ENCODE measurements at places on chromosomes 3 and 15.
A peak's percentile ranks its signal among the peaks of the same experiment; 100 is the strongest.

- peaks cover 13% of the 10 kb centered on the region for H3K27me3 ChIP-seq
- H3K27ac ChIP-seq, result no peak overlapping the region
- H3K36me3 ChIP-seq, result no peaks in the 10 kb centered on the region
- no peak overlapping the region for H3K4me3 ChIP-seq
- no peak for DNase-seq
Observed at GRCh38 chr3:73569246-73569760, 55.4 kb downstream of the PDZRN3 start.

GRCh38 chr3:99626417-99626788 is 12.0 kb upstream of the COL8A1 start:
- H3K27me3 ChIP-seq, result peaks cover 2% of the 10 kb centered on the region
- H3K4me3 ChIP-seq, result no peak overlapping the region
- DNase-seq, result no peak
- H3K27ac ChIP-seq, result no peak overlapping the region

- H3K4me1 ChIP-seq, result peaks cover 10% of the 10 kb centered on the region
- no peak for DNase-seq
- H3K4me3 ChIP-seq, result no peak overlapping the region
- H3K36me3 ChIP-seq, result no peaks in the 10 kb centered on the region
- no peaks in the 10 kb centered on the region for H3K27me3 ChIP-seq
- H3K27ac ChIP-seq, result no peak overlapping the region
Observed at GRCh38 chr3:196111939-196112386, 30.1 kb upstream of the TFRC start.

DNA sequence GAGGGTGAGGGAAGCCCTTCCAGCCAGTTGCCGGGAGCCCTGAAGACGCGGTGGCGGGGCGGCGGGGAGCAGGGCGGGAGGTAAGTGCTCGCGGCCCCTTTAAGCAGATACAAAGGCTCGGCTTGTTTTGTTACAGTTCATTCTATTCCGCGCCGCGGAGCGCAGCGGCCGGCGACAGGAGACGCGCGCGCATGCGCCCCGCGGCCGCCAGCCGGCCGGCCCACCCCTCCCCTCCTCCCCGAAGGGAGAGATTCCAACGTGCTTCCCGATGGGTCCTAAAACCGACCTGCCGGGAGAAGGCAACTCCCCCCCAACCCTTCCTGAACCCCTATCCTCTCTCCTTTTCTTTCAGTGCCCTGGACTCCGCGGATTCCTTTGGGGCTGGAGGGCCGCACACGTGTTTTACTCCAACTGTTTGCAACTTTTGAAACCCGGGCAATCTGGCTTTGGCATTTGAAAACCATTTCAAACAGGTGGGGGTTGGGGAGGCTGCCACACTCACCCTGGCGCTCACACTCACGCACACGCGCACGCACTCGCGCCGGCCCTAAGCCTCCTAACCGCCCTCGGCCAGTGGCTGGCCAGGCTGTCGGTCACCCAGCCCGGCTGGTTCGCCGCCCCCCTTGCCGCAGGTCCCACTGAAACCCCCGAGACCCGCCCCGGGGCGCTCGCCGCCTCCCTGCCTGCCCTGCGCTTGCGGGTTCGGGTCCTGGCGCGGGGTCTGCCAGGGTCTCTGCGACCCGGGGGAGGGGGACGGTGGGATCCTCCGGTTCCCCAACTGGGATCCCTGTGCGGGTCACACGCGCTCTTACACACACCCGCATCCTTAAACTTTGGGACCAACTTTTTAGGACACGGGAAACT is at the start of gene MAGI1:
TSS of gene MAGI1 (minus strand) at position 193 of the 864 bp plus-strand sequence. CDS start 610 bp downstream, outside the sequence.
- peak within 1 kb of the TSS; percentile 77 for H3K4me3 ChIP-seq
- peaks cover 11% of the 10 kb centered on the region for H3K4me1 ChIP-seq
- H3K27ac ChIP-seq, result no peak within 1 kb of the TSS
- peak; percentile 50 for DNase-seq
- H3K36me3 ChIP-seq, result no peaks in the 10 kb centered on the region

DNA sequence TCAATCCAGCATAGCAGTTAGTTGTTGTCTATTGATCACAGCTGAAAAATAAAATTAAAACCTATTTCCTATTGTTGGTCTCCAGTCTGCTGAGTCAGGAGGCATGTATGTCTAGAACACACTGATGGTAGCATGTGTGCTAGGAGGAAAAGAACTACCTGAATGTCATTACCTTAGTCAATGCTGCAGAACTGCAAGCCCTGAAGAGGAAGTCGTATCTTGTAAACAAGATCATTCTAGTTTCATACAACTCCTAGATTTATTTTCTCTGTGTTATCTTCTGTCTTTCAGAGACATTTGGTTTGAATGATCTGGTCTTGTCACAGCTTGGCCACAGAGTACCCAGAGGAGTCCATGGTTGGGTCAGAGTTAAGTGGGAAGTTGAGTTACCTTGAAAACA is 110.0 kb upstream of the MRPL3 start:
- H3K36me3 ChIP-seq, result no peaks in the 10 kb centered on the region
- peaks cover 12% of the 10 kb centered on the region for H3K27me3 ChIP-seq
- H3K4me3 ChIP-seq, result no peak overlapping the region
- H3K27ac ChIP-seq, result no peak overlapping the region
- no peak for DNase-seq

- no peak overlapping the region for H3K4me3 ChIP-seq
- H3K4me1 ChIP-seq, result no peaks in the 10 kb centered on the region
- H3K36me3 ChIP-seq, result no peaks in the 10 kb centered on the region
Observed at GRCh38 chr3:196339493-196340254, 1.5 kb upstream of the TM4SF19 start.

GRCh38 chr3:185843126-185843525 is 18.3 kb upstream of the IGF2BP2 start:
- no peak overlapping the region for H3K27ac ChIP-seq
- no peaks in the 10 kb centered on the region for H3K36me3 ChIP-seq
- peaks cover 8% of the 10 kb centered on the region for H3K27me3 ChIP-seq
- DNase-seq, result no peak
- H3K4me1 ChIP-seq, result no peaks in the 10 kb centered on the region
- no peak overlapping the region for H3K4me3 ChIP-seq

GRCh38 chr3:178451799-178452198 is 84.4 kb upstream of the KCNMB2 start:
- no peak overlapping the region for H3K4me3 ChIP-seq
- H3K27me3 ChIP-seq, result peaks cover 4% of the 10 kb centered on the region
- H3K27ac ChIP-seq, result no peak overlapping the region
- H3K4me1 ChIP-seq, result no peaks in the 10 kb centered on the region
- DNase-seq, result no peak

DNA sequence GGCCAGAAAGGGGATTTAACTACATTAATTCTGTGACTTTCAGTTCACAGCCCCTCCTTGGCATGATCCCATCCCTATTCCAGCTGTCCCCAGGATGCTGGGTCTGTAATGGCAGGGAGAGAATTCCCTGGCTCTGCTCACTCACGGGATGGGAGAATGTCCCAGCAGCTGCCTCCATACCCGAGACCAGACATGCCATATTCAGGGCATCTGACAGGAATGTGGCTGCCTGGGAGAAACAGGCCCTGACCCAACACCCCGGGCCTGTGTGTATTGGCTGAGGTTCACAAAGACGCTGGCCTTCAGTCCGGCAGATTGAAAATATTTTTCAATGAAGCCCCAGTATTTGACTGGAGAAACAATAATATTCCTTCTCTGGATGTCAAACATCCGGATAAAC is 83.6 kb upstream of the SMAD3 start:
- H3K27me3 ChIP-seq, result peaks cover 30% of the 10 kb centered on the region
- no peak for DNase-seq
- H3K4me3 ChIP-seq, result no peak overlapping the region
- H3K4me1 ChIP-seq, result no peaks in the 10 kb centered on the region
- no peaks in the 10 kb centered on the region for H3K36me3 ChIP-seq
- no peak overlapping the region for H3K27ac ChIP-seq

DNA sequence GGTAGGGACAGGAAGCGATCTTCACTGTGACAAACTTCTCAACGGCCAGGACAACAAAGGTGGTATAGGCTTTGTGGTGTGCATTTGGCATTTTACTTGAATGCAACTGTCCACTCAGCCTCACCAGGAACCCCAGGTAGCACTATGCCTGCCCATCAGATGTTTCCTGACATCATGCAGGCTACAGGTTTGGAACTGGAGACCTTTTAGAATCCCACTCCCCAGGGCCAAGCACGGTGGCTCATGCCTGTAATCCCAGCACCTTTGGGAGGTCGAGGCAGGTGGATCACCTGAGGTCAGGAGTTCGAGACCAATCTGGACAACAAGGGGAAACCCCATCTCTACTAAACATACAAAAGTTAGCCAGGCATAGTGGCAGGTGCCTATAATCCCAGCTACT is 9.6 kb downstream of the STARD5 start:
- H3K27me3 ChIP-seq, result no peaks in the 10 kb centered on the region
- peaks cover 73% of the 10 kb centered on the region for H3K36me3 ChIP-seq
- peak overlapping the region; percentile 85 for H3K27ac ChIP-seq
- H3K4me1 ChIP-seq, result peaks cover 44% of the 10 kb centered on the region
- DNase-seq, result no peak
- H3K4me3 ChIP-seq, result no peak overlapping the region

GRCh38 chr15:65970937-65971740 is 101.8 kb downstream of the RAB11A start:
- H3K4me1 ChIP-seq, result no peaks in the 10 kb centered on the region
- no peak overlapping the region for H3K4me3 ChIP-seq
- peaks cover 44% of the 10 kb centered on the region for H3K27me3 ChIP-seq
- no peak overlapping the region for H3K27ac ChIP-seq
